Cortex of kidney (tissue), 1 donor: ENCODE measurements at places on chromosomes 13 and 19.
A peak's percentile ranks its signal among the peaks of the same experiment; 100 is the strongest.

GRCh38 chr19:34300962-34301361 is 46.6 kb downstream of the GARRE1 start:
- DNase-seq: no peak

DNA sequence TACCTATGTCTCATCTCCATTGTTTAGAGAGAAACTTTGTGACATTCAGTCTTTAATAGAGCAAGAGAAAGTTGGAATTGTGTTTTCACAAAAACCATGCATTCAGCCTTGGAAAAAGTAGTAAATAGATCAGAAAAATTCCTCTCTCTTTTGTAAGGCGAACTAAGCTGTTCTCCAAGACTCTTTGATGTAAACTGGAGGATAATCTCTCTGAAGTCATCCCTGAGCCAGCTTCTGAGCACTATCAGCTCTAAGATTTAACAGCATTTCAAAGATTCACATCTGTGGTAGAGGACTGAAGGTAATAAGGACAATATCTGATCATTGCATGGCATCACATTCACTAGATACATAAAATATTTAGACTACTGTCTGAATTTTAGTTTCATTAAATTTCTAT is 904.6 kb upstream of the ATXN8OS start:
- no peak for DNase-seq

- DNase-seq: no peak
Observed at GRCh38 chr13:31105020-31105795, 56.5 kb downstream of the HSPH1 start.

DNA sequence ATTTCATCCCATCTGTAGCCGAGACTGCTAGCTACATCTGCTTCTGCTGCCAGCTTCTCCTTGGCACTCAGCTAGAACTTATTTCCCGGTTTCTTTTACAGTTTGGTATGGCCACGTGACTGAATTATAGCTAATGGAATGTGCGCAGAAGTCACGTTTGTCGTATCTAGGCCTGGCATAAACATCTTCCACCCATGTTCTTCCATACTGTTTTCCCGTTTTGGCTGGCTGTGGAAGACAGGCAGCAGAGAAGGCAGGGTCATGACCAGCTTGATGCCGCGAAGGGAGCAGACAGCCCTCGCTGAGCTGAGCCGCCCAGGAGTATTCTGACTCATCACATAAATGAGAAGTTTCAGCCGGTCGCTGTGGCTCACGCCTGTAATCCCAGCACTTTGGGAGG is 186.7 kb downstream of the RFC3 start:
- no peak for DNase-seq

DNA sequence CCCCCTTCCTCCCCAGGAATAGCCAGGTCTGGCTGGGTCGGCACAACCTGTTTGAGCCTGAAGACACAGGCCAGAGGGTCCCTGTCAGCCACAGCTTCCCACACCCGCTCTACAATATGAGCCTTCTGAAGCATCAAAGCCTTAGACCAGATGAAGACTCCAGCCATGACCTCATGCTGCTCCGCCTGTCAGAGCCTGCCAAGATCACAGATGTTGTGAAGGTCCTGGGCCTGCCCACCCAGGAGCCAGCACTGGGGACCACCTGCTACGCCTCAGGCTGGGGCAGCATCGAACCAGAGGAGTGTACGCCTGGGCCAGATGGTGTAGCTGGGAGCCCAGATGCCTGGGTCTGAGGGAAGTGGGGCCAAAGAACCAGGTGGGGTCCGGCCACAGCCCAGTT is 3.2 kb downstream of the KLK2 start:
- DNase-seq: no peak

DNA sequence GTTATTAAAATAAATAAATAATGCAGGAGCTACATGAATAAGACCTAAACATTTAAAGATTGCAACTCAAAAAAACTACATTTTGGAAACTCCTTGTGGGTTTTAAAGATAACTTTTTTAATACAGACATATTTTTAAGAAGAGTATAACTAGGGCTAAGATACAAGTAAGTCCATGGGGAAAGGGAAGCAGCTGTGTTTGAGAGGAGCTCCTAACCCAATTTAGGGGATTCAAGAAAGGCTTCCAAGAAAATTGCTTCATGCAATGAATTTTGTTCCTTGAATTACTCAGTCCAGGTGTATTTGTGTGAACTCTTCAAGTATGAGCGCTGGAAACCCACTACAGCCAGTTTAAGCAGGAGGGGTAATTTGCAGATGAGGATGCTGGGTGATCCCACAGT is 44.1 kb upstream of the C13orf42 start:
- DNase-seq: no peak

- no peak for DNase-seq
Observed at GRCh38 chr19:50510121-50510670, 795 bp downstream of the JOSD2 start.

DNA sequence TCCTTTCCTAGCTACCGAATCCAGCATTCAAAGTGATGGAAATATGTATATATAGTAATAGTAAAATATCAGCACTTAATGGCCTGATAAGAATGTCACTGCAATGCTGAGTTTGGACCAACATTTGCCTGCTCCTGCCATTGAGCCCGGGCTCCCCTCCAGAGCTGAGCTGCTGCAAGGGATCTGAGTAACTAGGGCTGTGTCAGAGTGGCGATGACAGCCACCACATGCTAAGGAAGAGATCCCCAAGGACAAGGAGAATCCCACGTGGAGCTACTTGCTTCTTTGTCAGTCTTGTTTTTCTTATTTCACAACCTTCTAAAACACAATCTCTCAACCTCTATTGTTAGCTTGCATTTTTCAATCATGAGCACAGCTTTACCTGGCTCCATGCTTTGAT is 19.5 kb upstream of the ALOX5AP start:
- DNase-seq: no peak

GRCh38 chr13:43785650-43786471 is 911 bp downstream of the ENOX1 start:
- DNase-seq: no peak

DNA sequence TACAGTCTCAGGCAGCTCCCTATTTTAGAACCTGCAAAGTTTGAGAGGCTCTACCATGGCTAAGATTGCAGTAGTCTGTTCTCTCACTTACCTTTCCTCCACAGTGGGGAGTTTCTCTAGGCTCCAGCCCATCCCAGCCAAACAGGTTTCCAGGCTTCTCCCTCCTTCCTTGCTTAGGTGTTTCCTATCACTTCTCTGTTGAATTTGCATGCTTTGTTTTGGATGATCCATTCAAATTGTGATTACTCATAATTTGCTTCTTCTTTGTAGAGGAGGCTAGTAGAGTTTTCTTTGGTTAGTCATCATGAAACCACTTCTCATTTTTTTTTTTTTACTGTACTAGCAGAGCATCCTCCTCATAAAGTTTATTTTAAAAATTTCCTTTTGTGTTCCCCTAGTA is 1242.2 kb upstream of the MIR17HG start:
- no peak for DNase-seq

DNA sequence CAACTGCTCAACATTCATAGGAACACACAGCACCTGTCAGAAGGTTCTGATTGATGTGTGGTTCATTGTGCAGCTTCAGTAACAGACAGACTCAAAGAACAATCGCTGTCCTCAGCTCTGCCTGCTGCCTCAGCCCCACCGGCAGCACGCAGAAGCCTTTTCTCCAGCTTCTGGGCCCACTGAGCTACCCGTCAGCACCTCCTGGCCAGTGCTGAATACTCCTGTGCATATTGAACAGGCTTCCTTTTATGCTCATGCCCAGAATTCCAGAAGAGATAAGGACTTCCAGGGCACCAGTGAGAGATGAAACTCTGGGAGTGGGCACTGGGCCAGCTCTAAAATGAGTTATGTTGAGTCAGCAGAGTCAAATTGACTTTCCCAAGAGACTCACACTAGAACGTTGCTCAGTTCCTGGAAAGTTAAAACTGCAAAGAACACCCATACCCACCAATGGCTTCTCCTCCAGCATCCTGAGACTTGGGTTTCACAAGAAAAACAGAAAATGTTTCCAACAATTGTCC is 119.3 kb downstream of the COL4A1 start:
- DNase-seq: no peak

DNA sequence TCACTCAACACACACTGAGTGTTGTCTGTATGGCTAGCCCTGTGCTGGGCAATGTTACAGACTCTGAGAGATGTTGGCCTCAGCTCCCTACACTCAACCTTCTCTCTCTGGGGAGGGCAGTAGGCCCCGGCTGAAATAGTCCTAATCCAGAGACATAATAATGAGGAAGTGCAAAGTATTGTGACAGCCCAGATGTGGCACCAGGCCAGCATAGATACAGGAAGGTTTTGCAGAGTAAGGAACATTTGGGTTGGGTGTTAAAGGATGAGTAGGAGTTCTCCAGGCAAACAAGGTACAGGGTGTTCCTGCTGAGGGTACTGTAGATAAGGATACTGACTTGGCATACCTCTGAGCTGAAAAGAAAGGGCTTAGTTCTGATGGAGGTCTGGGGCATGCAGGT is 2.4 kb downstream of the LIN7B start:
- DNase-seq: no peak

- no peak for DNase-seq
Observed at GRCh38 chr19:10913716-10914340, 14.6 kb downstream of the YIPF2 start.

DNA sequence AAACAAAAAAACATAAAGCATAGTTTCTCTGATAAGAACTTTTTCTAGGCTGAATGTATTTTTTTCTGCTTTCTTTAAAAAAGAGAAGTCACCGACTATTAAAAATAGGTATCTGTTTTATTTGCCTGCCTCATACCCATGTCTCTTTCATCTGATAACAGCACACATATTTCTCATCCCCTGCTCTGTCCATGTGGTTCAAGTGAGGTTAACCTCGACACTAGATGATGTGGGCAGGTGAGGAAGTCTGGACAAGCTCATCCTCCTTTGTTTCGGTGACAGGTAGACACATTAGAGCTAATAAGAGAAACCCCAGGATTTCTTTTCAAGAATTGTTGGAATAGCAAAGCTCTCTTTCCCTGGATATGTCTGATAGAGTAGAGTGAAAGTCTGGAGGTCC is 222.7 kb downstream of the GPC5 start:
- DNase-seq: no peak

DNA sequence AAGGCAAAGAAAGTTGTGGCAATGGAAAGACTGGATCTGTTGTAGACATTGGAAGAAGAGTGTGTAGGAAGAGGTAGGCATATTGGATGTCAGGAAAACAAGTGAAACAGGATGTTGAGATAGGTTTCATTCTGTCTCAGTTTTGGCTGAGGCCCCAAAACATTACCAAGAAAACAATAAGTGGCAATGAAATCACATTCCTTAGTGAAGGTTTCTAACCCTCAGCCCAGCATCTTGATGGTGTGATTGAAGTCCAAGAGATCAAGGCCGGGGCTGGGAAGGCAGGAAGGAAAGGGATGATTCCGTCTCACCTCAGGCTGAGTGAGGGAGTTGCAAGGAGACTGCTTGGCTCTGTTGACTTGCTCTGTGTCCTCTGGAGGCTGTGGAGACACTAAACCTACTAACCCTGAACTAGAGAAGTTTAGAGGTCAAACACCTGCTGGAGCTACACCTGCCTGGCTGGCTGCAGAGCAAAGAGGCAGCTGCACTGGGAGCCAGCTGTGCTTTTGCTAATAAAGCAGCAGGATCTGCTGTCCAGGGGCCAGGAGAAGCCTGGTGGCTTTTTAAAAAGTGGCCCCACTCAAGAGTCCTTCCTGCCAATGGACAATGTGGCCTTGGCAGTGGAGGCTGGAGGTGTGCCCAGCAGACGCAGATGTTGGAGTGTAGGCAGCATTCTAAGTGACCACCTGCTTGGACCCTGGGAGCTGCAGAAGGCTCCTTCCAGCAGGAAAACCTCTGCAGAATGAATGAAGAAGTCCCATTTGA is 53.6 kb downstream of the DGKH start:
- no peak for DNase-seq

- DNase-seq: no peak
Observed at GRCh38 chr19:12748489-12748888, 3.1 kb upstream of the BEST2 start.

DNA sequence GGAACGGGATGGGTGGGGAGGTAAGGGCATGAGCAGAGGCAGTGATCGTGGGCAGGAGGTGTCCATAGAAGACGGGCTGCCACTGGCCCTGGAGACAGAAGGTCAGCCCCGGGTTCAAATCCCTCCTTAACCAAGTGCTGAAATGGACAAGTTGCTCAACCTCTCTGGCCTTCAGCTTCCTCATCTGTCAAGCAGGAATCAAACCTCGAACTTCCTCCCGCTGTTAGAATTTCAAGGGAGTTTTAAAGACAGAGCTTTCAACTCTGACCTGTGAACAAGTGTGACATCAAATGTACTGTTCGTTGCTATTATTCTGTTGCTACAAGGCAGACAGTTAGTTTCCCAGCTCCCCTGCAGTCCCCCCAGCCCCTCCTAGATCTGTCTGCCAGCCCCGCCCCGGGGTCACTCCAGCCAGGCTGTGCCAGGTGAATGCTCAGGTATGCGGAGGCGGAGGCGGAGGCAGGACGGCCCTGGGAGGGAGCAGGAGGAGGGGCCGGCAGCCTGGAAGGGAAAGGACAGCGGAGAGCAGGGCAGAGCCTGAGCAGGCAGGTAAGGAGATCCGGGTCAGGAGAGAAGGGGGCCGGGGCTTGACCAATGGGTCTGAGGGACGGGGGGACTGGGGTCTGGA is at the start of gene EPS8L1:
Gene EPS8L1 (plus strand): TSS at position 499 of the 628 bp plus-strand sequence. CDS start 576 bp downstream, outside the sequence.
- no peak for DNase-seq

- DNase-seq: no peak
Observed at GRCh38 chr13:30045916-30046704, 195.7 kb upstream of the UBL3 start.

DNA sequence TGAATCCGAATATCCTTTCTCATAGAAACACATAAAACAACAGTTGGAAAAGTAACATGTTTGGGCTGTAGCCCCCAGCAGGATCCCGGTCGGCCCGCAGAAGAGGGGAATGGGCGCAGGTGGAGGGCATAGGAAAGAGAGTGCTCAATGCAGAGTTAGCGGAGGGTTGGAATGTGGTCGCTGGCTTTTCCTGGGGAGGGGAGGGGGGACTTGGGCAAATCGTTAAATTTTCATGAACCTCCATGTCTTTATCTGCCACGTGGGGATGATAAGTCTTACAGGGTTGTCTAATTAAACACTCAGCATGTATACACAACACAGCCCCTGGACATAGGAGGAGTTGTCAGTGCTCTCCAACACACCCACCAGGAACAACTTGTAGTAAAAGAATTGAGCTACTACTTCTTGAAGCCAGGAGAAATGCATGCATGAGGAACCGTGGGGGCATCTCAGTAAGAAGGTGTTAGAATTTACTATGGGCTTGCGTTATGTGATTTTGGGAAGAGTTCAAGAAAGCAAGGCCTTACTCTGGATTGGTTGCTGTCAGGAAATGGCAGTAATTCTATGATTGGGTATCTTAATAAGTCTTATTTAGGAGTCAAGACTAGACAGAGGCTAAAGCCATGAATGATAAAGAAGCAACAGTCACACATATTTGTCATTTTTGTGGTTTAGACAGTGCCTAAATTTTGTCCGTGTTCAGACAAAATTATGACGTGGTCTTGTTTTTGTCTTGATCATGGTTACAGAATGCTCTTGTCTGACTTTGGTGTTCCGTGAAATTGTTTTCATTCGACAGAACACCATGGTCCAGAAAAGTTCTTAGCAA is 671 bp upstream of the SLC46A3 start:
- peak; percentile 40 for DNase-seq

- DNase-seq: no peak
Observed at GRCh38 chr19:51808333-51808986, 13.5 kb downstream of the FPR3 start.
